Glutamatergic neuron (in vitro differentiated cells): ENCODE measurements at places on chromosomes 16 and 17.

- no peak for DNase-seq
These were observed 9.6 kb upstream of the CES1 start for GRCh38 chr16:55842369-55843104.

GRCh38 chr17:39529455-39529854 lies 68.2 kb downstream of the CDK12 start:
- no peak for DNase-seq

DNA sequence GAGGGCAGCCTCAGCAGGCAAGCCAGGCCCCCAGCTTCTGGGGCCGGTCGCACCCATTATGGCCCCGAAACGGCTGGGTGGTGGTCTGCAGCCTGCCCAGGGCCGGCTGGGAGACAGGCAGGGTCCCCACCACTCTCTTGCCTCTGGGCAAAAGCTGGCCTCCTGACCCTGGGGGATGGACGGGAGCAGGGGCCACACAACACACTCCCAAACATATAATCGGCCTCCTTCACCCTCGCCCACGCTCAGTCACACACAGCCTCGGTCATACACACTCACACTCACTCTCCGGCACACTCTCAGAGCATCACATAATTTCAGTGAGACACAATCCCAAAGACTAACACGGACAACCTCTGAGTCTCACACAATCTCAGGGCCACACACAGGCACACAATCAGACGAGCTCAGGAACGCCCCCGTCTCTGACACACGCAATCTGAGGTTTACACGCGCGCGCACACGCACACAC lies 589 bp downstream of the PEMT start:
- DNase-seq = no peak

GRCh38 chr17:34435182-34435928 lies 72.3 kb upstream of the CCL1 start:
- no peak for DNase-seq

DNA sequence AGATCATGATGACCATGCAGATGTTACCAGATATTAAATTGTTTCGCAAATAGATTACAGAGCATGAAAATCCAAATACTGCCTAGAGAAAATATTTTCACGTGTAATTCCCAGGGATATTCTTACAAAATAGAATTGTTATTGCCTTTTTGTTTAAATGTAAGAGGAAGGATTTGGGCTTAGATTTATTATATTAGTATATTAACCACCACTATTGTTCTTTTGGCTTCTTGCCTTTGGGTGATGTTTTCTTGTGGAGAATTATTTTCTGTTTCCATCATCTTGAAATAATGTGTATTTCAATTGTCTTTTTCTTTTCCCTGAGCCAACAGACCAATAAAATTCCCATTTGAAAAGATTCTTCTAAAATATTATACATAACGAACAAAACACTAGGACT lies 109.7 kb upstream of the NUDT7 start:
- DNase-seq = no peak

GRCh38 chr17:35700150-35700549 lies 31.3 kb upstream of the RASL10B start:
- no peak for DNase-seq

- DNase-seq = no peak
These were observed 60.5 kb downstream of the SLC5A11 start for GRCh38 chr16:24906199-24906808.

DNA sequence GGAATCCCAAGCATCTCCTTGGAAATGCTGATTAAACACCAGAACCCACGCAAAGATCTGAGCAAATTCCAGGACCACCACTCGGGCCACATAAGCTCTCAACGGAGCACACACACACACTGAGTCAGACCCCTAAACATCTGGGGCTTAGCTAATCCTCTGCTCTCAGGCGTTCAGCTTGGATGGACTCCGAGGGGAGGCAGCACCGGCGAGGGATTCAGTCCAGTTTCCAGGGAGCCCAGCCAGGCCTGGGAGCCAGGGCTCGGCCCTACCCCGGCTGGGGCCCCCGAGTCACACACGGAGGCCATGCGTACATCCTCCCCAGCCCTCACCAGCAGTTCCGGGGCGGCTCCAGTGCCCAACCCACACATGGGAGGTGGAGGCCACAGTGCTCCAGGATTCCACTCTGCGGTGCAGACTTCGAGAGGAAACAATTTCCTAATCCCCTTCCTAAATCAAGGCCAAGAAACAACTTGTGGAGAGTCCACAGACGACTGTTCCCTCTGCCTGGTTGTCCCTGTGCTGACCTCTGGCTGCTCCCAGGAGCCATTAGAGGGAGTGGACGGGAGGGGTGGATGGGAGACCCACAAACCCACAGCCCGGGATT lies 70.5 kb downstream of the GAS7 start:
- DNase-seq = no peak

- no peak for DNase-seq
These were observed 118.3 kb downstream of the PPM1E start for GRCh38 chr17:58873926-58874325.

DNA sequence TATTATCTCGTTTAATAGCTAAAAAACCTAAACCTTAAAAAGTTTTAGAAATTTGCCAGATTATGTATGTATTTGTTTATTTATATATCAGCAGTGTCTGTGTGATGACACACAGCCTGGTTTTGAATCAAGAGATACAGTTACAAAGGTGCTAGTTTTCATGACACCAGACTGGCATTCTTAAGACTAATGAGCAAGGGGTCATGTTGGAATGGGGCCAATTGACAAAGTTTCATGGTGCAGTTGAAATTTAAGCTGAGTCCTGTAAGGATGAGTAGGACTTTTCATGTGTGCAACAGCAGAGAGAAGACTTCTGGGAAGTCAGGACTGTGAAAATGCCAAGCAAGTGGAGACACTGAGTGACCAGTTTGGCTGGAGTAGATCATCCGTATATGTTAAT lies 3.2 kb upstream of the KRT10 start:
- DNase-seq = no peak

- DNase-seq = peak; percentile 60
These were observed 16.5 kb downstream of the FCSK start for GRCh38 chr16:70470927-70471341.

GRCh38 chr16:81823111-81823510 lies 44.0 kb downstream of the PLCG2 start:
- DNase-seq = peak; percentile 32

GRCh38 chr16:88805340-88805715 lies 1.7 kb downstream of the CDT1 start:
- DNase-seq = no peak

DNA sequence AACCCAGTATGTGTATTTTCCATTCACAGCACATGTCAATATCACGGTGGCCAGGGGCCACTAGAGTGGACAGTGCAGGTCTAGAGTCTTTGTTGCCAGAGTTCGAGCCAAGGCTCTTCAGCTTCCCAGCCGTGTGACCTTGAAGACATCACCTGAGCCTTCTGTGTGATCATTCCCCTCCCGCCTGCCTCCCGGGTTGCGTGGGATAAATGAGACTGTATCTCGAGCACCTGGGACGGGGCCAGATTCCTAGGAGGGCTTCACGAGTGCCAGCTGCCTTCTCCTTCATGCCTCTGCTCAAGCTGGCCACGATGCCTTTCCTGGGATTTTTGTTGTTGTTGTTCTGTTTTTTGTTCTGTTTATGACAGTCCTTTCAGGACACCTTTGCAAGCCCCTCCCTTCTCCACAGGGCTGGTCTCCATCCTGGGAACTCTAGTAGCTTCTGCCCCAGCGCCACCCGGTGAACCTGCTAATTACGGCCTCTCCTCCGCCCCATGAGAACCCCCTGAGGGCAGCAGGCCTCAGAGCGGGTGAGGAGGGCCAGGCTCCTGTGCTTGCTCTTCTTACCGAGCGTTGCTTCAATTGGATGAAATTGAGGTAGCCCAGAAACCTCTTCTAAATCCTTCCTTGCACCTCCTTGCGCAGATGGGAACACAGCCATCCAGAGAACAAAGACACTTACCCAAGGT lies 3.9 kb downstream of the SPNS2 start:
- no peak for DNase-seq

DNA sequence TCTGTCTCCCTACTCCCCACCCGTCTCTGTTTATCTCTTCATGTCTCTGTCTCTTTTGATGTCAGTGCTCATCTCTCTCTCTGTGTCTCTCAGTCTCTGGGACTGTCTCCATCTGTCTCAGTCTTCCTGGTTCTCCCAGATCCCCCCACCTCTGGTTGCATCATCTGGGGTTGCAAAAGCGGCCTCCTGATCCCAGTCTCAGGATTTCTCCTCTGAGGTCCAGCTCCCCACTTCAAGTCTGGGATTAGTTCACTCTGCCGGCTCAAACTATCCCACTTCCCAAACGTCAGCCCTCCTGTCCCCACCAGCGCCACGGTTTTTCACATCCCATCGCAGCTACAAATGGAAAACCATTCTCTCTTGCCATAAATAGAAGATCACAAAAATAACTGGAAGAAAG lies 9.0 kb downstream of the TEKT5 start:
- DNase-seq = no peak

GRCh38 chr17:66684261-66684660 lies 150.7 kb upstream of the CACNG5 start:
- no peak for DNase-seq

DNA sequence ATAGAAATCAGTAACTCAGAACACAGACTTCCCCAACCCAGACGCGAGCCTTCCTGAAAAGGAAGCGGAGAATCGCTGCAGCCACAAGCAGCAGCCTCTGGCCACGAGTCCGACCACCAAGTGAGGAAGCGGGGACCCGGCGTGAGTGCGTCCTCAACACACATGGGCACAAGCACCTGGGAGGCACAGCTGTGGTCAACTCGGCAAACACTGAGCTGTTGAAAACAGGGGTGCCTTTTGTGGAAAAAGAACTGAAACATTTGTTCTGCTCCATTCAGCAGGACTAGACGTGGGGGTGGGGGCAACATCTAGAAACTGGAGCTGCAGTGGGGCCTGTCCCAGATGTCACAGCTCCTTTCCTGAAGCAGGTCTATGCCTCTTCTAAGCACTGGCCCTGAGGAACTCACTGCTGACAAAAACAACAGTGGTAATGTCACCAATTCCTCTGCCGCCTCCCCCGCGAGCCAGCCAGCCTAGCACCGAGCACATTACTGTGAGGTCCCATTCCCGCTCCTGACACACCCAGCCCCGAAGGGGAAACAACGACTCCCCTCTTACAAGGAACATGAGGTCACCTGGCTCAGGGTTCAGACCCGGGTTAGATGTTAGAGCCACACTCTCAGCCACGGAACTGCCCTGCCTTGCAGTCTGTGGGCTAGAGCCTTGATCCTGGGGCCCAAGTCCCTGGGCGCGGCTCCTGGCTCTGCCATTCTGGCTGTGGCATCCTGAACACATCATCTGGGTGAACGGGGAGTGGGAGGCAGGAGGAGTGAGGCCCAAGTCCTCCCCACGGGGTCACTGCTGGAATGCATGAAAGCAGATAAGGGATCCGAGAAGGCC lies 29.0 kb downstream of the KDM8 start:
- no peak for DNase-seq

DNA sequence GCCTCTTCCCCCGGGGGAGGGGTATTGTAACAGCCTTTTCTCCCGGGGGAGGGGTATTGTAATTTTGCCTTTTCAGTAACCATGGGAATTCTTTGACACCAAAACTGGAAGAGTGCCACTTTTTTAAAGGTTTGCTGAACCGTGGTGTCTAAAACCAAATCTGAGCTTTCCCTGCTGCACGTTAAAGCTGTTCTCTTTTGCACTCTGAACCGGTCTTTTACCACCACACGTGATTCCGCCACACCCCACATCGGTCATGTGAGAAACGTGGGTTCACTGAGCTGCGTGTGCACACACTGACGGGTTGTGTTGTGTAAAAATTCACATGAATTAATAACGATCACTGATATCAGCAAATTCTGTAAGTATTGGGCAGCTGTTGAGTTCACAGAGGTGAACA lies 9.2 kb upstream of the ACSF3 start:
- no peak for DNase-seq

- DNase-seq = peak; percentile 18
These were observed 114.6 kb upstream of the NOG start for GRCh38 chr17:56478836-56479447.

- no peak for DNase-seq
These were observed 43.3 kb upstream of the NF1 start for GRCh38 chr17:31051506-31051905.

DNA sequence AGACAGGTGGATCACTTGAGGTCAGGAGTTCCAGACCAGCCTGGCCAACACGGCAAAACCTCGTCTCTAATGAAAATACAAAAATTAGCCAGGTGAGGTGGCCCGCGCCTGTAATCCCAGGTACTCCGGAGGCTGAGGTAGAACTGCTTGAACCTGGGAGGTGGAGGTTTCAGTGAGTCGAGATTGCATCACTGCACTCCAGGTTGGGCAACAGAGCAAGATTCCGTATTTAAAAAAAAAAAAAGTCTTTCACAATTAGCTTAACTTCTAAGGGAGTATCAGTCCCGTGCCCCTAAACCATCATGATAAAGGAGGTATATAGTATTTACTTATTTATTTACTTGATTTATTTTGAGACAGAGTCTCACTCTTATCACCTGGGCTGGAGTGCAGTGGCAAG lies 3.4 kb upstream of the MEFV start:
- DNase-seq = no peak

GRCh38 chr17:35372846-35373533 lies 431 bp downstream of the SLFN11 start:
- DNase-seq = no peak

DNA sequence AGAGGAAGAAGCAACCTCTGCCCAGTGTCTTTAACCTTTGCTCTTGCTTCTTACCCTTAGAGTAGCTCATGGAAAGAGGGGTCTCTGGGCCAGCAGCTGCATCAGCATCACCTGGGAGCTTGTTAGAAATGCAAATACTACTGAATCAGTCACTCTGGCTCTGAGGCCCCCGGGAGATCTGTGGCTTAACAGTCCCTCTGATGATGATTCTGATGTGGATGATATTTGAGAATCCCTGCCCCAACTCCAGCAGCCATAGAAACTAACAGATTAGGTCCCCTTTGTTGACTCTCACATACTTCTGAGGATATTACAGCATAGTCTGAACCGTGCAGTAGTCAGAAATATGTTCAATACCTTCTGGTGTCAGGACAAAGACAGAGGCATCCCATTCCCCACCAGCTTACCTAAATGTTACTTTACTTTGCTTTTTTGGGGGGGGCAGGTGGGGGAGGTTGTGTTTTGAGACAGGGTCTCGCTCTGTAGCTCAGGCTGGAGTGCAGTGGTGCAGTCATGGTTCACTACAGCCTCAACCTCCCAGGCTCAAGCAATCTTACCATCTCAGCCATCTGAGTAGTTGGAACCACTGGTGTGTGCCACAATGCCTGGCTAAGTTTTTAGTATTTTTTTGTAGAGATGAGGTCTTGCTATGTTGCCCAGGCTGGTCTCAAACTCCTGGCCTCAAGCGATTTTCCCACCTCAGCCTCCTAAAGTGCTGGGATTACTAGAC lies 220.1 kb downstream of the CCDC182 start:
- no peak for DNase-seq

DNA sequence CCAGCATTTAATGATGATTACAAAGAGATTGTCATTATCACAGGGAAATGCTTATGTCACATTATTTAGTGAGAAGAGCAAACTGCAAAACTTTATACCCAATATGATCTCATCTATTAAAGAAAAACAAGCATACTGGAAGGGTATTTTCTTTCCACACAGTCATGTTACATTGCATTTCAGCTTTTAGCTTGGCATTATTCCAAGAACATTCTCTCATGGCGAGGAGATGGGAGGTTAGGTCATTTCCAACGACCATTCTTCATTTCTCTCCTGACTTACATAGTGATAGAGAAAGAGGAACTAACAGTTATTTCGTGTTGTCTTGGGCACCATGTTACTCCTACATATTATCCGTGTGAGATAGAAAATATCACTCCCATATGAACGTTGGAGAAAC lies 309.4 kb upstream of the XYLT1 start:
- no peak for DNase-seq

- no peak for DNase-seq
These were observed 43.9 kb upstream of the ICAM2 start for GRCh38 chr17:64064331-64064730.

- no peak for DNase-seq
These were observed 47.8 kb upstream of the IRF8 start for GRCh38 chr16:85851034-85851785.

GRCh38 chr17:36675250-36675649 lies 73.9 kb downstream of the MRM1 start:
- DNase-seq = no peak
